ENCODE measurements at places on chromosomes 4 and X. TPM values are rescaled to one million over a fixed set of nuclear protein-coding genes. Genes with fewer than 3 reads are reported as not detected.

Gene PASD1
- not detected for total RNA-seq

DNA sequence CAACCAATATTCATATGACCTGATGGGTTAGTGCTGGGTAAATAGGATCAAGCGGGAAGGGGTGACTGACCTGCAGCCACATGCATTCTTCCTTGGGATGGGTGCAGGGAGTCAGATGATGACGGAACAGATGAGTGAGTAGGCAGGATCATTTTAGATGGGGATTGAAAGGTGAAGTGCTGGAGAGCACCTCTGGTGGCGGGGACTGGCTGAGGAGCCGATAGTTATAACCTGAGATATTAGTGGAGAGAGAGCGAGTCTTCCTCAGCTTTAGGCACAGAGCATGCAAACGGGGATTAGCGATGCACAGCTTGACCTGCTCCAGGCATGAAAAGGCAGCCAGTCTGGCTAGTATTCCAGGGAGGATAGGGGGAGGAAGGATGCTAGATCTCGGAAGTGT lies 99.1 kb downstream of the AFF1 start:
- no peaks in the 10 kb centered on the region for H3K27me3 ChIP-seq
- H3K4me3 ChIP-seq: no peak overlapping the region
- H3K4me1 ChIP-seq: peaks cover 80% of the 10 kb centered on the region
- DNase-seq: no peak
- H3K36me3 ChIP-seq: no peaks in the 10 kb centered on the region
- H3K27ac ChIP-seq: no peak overlapping the region

GRCh38 chrX:47169273-47169672 lies 24.3 kb downstream of the RBM10 start:
- peaks cover 5% of the 10 kb centered on the region for H3K36me3 ChIP-seq
- no peak overlapping the region for H3K4me3 ChIP-seq
- no peaks in the 10 kb centered on the region for H3K4me1 ChIP-seq
- no peak overlapping the region for H3K27ac ChIP-seq
- DNase-seq: no peak
- no peaks in the 10 kb centered on the region for H3K27me3 ChIP-seq

GRCh38 chr4:41517747-41518146 lies 20.2 kb upstream of the LIMCH1 start:
- H3K4me3 ChIP-seq: no peak overlapping the region
- no peak for DNase-seq
- no peaks in the 10 kb centered on the region for H3K36me3 ChIP-seq
- no peaks in the 10 kb centered on the region for H3K4me1 ChIP-seq
- H3K27ac ChIP-seq: no peak overlapping the region

DNA sequence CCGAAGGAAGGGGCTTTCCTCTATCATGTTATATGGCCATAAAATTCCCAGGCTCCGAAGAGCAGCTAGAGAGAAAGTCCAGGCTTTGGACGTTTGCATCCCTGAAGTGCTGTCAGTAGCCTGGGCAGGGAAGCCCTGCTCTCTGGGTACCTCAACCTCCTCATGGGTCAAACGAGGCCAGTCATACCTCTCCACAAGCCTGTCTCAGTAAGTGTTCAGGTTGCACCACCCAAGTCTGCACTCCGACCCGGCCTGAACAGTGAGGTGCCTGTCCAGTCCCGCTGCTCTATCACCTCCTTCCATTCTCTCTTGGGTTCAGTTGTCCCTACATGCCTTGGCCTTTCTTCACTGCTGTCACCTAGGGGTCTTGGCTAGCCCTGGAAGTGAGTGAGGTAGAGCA lies 78.9 kb downstream of the STARD8 start:
- no peak overlapping the region for H3K4me3 ChIP-seq
- H3K27me3 ChIP-seq: no peaks in the 10 kb centered on the region
- no peak for DNase-seq
- H3K4me1 ChIP-seq: no peaks in the 10 kb centered on the region
- no peaks in the 10 kb centered on the region for H3K36me3 ChIP-seq

DNA sequence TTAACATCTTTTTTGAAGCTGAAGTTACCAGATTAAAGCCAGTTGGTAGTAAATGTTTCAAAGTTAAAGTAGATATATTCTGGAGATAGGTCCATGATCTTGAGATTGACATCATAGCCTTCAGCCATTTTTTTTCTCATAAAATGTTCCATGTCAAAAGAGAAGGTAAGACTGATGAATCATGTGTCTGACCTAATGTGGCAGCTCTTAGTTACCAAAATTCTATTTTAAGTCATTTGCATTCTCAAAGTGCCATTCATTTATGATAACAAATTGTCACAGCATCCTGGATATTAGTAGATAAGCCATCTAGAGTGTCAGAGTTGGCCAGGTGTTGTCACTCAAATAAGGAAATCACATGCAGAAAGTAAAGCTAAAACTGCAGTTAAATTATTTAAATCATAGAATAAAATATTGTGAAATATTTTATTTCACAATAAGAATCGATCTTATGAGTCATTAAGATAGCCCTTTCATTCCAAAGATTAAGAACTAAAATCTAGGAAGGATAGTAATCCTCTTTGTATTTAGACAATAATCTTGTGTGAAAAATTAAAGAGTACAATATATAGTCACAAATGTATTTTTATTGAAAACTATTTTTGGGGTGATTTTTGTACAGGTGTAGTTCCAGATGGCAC lies 65.7 kb upstream of the ADAD1 start:
- no peak for DNase-seq
- no peaks in the 10 kb centered on the region for H3K27me3 ChIP-seq
- H3K27ac ChIP-seq: no peak overlapping the region
- H3K4me3 ChIP-seq: no peak overlapping the region
- H3K36me3 ChIP-seq: peaks cover 9% of the 10 kb centered on the region

DNA sequence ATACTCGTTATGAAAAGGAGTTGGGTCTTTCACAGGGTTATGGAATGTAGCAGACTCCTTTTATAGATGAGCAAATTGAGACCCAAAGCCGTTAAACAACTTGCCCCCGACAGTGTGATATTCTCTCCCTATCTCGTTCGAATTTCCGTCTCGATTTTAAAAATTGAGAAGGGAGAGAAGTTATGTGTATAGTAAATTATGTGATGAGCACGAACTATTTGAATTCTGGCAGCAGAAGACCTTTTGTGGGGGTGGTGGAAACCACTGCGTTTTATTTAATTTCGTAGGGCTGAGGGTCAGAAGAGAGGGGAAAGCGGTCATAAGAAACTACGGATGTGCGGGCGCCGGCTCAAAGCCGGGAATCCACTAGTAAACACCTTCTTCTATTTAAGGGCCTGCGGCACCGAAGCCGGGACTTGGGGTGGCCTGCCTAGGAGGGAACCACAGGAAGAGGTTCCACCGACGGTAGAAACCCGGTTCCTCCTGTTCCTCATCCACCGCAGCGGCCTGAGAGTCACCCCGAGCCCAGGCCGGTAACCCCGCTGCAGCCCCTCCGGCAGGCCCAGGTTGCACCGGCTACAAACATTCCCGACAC lies 1.5 kb upstream of the DDX3X start:
- peak overlapping the region; percentile 98 for H3K4me3 ChIP-seq
- peaks cover 15% of the 10 kb centered on the region for H3K4me1 ChIP-seq
- no peak for DNase-seq
- no peaks in the 10 kb centered on the region for H3K27me3 ChIP-seq
- no peaks in the 10 kb centered on the region for H3K36me3 ChIP-seq

DNA sequence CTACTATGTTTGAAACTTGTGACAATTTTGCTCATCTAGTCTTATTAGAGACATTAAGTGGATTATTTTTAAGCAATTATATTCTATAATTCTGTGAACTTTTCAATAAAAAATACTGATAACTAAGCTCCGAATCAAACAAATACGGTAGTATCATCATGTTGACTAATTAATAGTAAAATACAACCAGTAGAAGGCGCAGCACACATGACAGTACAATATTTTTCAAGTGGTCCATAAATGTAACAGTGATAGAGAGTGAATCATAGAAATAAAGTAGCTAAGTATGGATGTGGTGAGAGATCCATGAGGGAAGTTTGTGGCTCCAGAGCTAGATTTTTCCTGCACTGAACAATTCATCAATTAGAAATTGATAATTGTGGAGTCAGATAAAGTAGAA lies 666.2 kb downstream of the KCTD8 start:
- DNase-seq: no peak
- no peak overlapping the region for H3K27ac ChIP-seq
- no peaks in the 10 kb centered on the region for H3K4me1 ChIP-seq
- H3K4me3 ChIP-seq: no peak overlapping the region
- H3K27me3 ChIP-seq: no peaks in the 10 kb centered on the region
- no peaks in the 10 kb centered on the region for H3K36me3 ChIP-seq

DNA sequence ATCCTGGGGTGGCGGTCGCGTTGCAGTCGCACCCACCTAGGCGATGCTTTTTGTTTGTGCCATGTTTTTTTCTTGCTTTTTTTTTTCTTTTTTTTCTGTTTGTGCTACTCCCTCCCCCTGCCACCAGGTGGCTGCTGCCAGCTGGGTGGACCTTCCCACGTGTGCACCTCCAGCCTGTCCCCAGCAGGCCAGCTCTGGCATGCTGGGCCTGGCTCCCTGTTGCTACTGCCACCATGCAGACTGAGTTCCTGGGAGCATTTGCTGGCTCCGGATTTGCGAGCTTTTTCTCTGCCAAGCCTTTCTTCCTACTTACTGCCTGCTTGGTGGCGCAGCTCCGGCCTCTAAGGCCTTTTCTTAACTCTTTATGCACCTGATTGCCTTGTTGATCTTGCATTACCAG lies 161.2 kb upstream of the WDFY3 start:
- no peak overlapping the region for H3K4me3 ChIP-seq
- no peaks in the 10 kb centered on the region for H3K36me3 ChIP-seq
- no peak overlapping the region for H3K27ac ChIP-seq
- no peak for DNase-seq

DNA sequence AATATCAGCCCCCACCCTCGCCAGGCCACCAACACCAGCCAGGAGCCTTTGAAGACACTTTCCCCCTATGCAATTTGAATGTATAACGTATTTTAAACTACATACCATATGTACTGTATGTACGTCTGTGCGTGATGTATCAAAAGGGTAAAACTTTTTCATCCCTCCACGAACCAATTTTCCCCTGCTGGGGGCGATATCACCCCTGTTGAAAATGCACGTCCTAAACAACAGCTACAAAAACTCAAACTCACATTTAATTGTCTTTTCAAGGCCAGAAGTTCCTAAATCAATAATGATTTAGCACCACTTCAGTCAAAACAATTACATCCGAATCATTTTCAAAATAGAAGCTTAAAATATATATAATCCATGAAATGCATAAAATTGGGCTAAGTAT lies 1.4 kb downstream of the VEGFD start:
- no peak overlapping the region for H3K4me3 ChIP-seq
- no peak for DNase-seq
- no peaks in the 10 kb centered on the region for H3K36me3 ChIP-seq
- no peak overlapping the region for H3K27ac ChIP-seq
- H3K27me3 ChIP-seq: no peaks in the 10 kb centered on the region
- no peaks in the 10 kb centered on the region for H3K4me1 ChIP-seq

Gene COL4A5
- total RNA-seq: not detected

Gene IL3RA
- total RNA-seq: 0.53 TPM

Gene ATP11C
- 25.6 TPM for total RNA-seq

DNA sequence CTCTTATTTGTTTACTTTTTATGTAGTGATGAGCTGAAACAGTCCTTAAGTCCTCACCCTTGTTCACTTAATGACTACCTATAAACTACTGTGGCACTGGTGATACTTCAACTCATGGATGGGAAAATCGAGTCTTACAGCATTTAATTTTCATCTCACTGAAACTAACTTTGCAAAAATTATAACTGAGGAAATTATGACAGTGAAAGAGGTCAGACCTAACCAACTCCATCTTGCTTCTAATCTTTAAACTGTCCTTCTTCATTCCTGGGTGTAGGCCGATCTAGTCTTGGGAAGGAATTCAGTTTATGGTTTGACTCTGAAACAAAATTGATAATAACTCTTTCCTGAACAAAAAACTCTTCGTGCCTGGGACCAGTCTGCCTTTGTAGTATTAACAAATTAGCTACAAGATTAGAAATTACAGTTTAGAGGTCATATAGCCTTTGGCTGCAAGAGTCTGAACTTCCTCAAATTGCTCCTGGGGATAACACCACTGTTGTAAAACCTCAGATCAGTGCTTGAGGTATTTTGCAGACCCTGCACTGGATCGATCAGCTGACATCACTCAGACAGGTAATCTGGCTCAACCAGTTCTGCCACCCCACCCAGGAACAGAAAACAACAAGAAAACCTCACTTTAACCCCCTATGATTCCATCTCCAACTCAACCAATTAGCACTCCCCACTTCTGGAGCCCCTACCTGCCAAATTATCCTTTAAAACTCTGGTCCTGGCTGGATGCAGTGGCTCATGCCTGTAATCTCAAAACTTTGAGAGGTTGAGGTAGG lies 995.7 kb upstream of the PRKX start:
- H3K27ac ChIP-seq: no peak overlapping the region
- DNase-seq: no peak
- no peaks in the 10 kb centered on the region for H3K27me3 ChIP-seq
- no peaks in the 10 kb centered on the region for H3K4me1 ChIP-seq
- no peak overlapping the region for H3K4me3 ChIP-seq

Gene PRSS12
- total RNA-seq: not detected

Gene GABRE
- not detected for total RNA-seq

DNA sequence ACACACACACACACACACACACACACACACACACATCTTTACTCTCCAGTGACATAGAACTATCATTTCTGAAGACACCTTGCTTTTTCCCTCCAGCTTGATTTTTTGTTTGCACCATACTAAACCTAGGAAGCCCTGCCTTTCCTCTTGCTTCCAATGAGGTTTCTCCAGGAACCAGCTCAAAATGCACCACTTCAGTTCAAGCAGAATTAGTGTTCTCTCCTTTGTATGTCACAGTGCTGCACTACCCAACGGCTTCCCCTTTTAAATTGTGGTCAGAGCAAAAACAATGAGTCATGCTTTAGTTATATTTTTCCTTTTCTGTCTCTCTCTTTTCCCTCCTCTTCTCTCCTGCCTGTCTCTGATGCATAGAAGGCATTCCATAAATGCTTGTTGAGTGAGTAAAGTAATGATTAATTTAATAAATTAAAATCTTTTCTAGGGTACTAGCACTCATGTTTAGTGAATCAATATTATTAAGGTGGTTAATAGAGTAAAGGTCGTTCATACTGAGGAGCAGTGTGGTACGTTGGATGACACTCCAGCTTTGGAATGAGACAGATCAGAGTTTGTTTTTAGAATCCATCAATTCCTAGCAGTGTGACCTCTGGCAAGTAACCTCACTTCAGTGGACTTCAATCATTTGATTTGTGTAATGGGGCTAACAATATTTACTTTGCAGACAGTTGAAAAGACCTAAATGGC lies 5.9 kb downstream of the RTL3 start:
- no peak overlapping the region for H3K27ac ChIP-seq
- H3K4me3 ChIP-seq: no peak overlapping the region
- peaks cover 16% of the 10 kb centered on the region for H3K4me1 ChIP-seq

GRCh38 chr4:42642101-42642797 lies 14.7 kb downstream of the ATP8A1 start:
- no peak overlapping the region for H3K27ac ChIP-seq
- H3K36me3 ChIP-seq: no peaks in the 10 kb centered on the region
- DNase-seq: no peak
- no peak overlapping the region for H3K4me3 ChIP-seq
- no peaks in the 10 kb centered on the region for H3K27me3 ChIP-seq

Measured in CD4-positive, alpha-beta memory T cell (primary cell).